ENCODE measurements at places on chromosomes 3 and 15.

DNA sequence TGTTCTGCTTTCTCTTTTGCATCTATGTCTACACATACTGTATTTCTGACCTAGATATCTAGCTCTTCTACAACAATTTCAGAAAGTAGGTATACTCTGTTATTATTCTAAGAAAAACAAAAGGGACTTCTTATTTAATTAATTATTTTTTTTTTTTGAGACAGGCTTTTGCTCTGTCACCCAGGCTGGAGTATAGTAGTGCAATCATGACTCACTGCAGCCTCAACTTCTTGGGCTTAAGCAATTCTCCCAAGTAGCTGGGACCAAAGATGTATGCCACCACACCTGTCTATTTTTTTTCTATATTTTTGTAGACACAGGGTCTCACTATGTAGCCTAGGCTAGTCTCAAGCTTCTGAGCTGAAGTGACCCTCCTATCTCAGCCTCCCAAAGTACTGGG lies 130.6 kb downstream of the MBNL1 start:
- DNase-seq: peak; percentile 22

DNA sequence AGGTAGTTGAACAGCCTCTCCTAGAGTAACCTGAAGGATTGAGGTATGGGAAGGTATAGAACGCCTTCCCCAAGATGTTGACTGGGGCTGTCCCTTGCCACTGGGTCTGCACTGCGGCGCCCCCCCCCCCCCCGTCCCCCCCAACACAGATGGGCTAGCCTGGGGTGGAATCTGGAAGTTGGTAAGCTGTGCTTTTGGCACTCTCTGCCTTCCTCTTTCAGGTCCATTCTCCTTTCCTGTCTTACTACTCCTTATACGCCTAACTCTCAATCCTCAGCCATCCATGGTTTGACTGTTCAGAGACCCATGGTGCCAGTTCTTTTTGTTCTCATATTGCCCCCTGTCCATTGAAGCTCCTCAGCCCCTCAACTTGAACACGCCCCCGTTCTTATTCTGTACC lies 42.8 kb downstream of the MAP2K1 start:
- no peak for DNase-seq

DNA sequence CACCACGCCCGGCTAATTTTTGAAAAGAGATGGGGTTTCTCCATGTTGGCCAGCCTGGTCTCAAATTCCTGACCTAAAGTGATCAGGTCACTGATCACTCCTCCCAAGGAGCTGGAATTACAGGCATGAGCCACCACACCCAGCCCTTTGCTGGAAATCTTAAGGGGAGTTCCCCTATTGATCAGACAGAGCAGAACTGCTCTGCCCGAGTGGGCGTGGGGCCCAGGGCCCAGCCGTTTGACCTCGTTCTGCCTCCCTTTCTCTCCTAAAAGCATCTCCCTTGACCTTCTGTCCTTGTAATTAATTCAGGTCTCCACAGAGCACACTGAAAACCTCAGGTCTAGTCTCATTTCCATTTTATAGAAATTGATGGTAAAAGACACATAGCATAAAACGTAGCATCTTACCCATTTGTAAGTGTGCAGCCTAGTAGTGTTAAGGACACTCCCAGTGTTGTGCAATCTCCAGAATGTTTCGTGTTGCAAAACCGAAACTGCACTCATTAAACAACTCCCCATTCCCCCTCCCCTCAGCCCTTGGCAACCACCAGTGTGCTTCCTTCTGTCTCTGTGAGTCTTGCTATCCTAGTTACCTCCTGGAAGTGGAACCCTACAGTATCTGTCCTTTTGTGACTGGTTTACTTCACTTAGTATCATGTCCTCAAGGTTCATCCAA lies 89.3 kb downstream of the SLCO3A1 start:
- peak; percentile 62 for DNase-seq

DNA sequence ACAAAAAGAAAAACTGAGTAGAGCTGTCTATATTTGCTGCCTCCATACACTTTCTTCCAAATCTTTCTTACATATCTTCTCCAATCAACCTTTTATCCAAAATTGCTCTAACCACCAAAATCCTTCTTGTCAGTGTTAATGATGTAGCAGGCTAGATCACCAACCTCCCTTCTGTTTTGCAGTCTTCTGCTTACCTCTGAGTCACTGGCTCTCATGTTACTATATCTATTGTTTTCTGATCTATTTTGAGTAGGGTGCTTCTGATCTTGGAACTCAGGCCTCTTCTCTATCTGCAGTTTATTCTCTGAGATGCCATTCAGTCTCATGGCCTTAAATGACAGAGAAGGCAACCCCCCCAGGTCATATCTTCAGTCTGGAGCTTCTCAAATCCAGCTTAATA lies 26.3 kb upstream of the AADAC start:
- no peak for DNase-seq

GRCh38 chr3:46966811-46967210 lies 9.7 kb downstream of the CCDC12 start:
- no peak for DNase-seq

- DNase-seq: peak; percentile 77
Observed at GRCh38 chr3:122560680-122561079, 3.4 kb downstream of the PARP9 start.
